Activated CD4-positive, alpha-beta T cell treated with anti-CD3 and anti-CD28 coated beads for 4 hours (primary cell): ENCODE measurements at places on chromosomes 12 and 14.
A peak's percentile ranks its signal among the peaks of the same experiment; 100 is the strongest.

DNA sequence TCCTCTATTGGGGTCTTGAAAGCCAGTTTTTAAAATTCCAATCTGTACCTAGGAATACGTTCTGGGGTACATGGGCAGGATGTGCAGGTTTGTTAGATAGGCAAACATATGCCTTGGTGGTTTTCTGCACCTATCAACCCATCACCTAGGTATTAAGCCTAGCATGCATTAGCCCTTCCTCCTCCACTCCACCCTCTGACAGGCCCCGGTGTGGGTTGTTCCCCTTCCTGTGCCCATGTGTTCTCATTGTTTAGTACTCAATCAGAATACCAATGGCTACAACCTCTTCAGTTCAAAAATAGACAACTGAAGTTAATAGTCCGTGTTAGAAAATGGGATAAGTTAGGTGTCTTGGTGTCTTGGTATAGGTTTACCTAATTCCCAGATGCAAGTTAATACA lies 3.4 kb downstream of the NTS start:
- DNase-seq: no peak

DNA sequence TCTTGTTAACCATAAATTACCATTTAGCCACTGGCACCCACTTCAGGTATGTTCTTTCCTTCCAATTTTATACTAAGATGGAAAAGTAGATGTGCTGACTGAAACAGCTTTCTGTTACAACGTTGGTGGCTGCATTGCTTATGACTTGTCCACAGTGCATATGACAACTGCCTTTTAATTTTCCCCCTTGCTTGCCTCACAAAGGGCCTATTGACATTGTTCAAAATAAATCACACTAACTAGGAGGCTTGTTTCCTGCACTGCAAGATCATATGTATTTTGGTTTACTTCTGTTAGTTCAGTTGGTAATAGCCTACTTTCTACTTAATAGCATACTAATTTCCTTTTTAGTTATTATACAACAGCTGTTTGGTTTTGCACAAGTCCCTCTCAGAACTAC lies 55.4 kb downstream of the SCAF11 start:
- DNase-seq: no peak

- DNase-seq: no peak
Observed at GRCh38 chr14:72128629-72129028, 196.4 kb downstream of the RGS6 start.

DNA sequence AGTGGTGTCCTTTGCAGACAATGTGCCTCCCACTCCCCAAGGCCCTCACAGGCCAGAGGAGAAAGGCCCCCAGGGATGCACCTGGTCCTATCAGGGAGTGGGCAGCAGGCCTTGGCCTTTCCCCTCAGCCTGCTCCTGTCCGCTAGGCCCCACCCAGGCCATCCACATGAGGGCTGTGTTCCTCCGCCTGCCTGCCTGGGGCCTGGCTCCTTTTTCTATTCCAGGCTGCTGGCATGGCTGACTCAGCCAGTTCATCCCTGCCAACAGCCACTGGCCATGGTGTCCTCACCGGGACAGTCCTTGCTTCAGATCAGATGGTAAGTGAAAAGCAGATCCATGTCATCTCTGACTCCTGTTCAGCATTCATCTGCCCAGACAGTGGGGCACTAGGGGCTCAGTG lies 13.4 kb downstream of the ISM2 start:
- no peak for DNase-seq

DNA sequence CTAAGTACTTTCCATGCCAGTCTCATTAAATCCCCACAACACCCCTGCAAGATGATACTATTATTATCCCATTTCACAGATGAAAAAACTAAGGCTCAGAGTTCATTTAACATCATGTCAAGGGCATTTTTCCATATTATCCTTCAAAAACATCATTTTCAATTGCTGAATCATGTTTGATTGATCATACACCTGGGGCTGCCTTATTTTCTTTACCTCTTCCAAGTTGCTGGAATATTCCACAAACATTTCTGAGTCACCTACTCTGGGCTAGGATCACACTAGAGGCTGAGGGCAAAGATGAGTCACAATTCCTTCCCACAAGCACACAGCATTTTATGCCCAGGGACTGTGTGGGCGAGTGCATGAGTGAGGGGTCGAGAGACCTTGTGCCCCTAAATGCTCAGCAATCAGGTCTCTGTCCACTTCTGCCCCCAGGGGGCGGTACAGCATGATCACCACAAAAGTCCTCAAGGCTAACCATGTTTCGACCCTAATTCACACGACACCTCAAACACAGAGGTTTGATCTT lies 14.1 kb upstream of the TMEM119 start:
- peak; percentile 65 for DNase-seq

DNA sequence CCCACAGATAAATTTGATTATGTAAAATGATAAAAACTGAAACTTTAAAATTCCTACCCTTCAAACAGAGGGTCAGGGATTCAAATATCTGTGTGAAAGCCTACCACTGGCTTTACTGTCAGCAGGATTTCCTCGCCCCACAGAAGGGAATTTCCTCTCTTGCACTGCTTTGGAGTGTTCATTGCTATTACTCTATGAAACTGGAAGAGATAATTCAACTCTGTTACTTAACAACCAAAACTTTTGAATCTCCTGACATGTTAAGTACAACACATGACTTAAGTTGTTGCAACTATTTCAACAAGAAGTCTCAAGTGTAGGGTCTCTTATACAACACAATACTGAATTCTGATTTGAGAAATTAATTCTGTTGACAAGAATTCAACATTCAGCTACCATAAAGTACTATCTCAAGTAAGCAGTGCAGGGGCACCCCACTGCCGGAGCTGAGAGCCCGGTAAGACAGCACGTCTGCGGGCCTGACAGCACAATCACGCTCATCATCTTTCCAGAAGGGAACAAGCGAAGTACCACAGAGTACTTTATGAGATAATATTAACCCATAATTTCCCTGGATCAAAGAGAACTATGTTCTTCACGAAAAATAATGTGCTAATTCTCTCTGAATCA lies 22.9 kb downstream of the DICER1 start:
- DNase-seq: no peak

- DNase-seq: peak; percentile 69
Observed at GRCh38 chr12:120639771-120640721, at the start of gene CABP1. Gene CABP1 (plus strand): TSS chr12:120640626. CDS start chr12:120640686, 60 bp downstream.

- peak; percentile 80 for DNase-seq
Observed at GRCh38 chr14:64294672-64295413, 672 bp upstream of the ESR2 start.

DNA sequence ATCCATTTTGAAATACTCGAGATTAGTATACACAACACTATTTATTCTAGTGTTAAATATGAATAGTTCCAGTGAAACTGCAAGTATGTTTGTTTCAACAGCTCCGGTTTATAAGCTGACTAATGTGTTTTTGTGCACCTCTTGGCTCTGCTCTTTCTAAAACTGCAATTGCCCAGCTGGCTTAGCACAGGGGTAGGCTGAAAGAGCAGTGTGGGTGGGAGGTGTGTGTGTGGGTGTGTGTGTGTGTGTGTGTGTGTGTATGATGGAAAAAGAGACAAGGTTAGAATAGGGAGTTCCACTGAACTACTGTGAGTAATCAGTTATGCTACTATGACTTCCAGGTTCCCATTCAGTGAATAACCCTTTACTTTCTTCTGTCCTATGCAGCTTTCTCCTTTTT lies 37.8 kb upstream of the DDHD1 start:
- DNase-seq: peak; percentile 8

GRCh38 chr14:101903111-101903561 lies 61.2 kb upstream of the DYNC1H1 start:
- DNase-seq: no peak
